ENCODE measurements at places on chromosomes 5 and 9. TPM values are rescaled to one million over a fixed set of nuclear protein-coding genes. Genes with fewer than 3 reads are reported as not detected.

- H3K4me3 ChIP-seq, result no peak overlapping the region
- H3K27me3 ChIP-seq, result no peaks in the 10 kb centered on the region
- H3K27ac ChIP-seq, result peak overlapping the region; percentile 14
- H3K4me1 ChIP-seq, result peaks cover 37% of the 10 kb centered on the region
- H3K36me3 ChIP-seq, result no peaks in the 10 kb centered on the region
These were observed 3.7 kb upstream of the EGR1 start for GRCh38 chr5:138461343-138462125.

DNA sequence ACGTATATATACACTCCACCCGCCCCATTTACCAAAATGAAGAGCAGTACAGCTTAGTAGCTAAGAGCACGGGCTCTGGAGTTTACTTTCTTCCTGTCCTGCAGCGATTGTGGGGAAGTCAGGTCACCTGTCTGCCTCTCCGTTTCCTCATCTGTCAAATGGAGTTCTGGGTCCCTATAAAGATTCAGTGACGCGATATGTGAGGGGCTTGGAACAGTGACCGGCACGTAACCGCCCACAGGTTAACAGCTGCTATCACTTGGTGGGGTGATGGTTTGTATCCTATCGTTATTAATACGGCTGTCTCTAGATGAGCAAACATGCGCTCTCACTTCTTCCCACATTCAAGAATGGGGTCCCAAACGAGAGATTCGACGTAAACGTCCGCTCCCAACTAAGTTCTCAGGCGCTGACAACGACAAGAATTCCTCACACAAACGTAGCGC, 426 bp downstream of the FAM114A2 start:
- peak; percentile 71 for DNase-seq
- H3K4me1 ChIP-seq, result peaks cover 51% of the 10 kb centered on the region
- H3K27ac ChIP-seq, result peak overlapping the region; percentile 78
- no peaks in the 10 kb centered on the region for H3K27me3 ChIP-seq
- H3K4me3 ChIP-seq, result peak overlapping the region; percentile 76

- no peak overlapping the region for H3K27ac ChIP-seq
- H3K4me1 ChIP-seq, result no peaks in the 10 kb centered on the region
- H3K36me3 ChIP-seq, result no peaks in the 10 kb centered on the region
- DNase-seq, result peak; percentile 23
These were observed 410.1 kb downstream of the DMRT2 start for GRCh38 chr9:1460143-1460769.

GRCh38 chr9:106432631-106433030, 430.3 kb upstream of the ZNF462 start:
- H3K27me3 ChIP-seq, result no peaks in the 10 kb centered on the region
- DNase-seq, result no peak
- H3K4me3 ChIP-seq, result no peak overlapping the region
- no peaks in the 10 kb centered on the region for H3K4me1 ChIP-seq
- H3K27ac ChIP-seq, result no peak overlapping the region
- no peaks in the 10 kb centered on the region for H3K36me3 ChIP-seq

DNA sequence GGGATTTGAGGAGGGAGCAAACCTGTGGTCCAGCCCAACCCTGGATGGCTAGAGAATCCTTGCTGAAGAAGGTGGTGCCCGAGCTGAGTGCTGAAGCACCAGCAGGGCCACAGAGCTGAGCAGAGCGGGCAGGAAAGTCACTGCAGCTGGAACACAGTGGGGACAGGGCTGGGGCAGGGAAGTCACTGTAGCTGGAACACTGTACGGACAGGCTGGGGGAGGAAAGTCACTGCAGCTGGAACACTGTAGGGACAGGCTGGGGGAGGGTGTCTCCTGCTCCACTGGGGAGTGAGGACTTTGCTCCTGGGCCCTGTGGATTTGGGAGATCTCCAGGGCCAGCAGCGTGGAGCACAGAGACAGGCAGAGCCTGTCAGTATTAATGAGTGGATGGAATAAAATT, 9.0 kb upstream of the SUSD3 start:
- H3K27me3 ChIP-seq, result no peaks in the 10 kb centered on the region
- H3K36me3 ChIP-seq, result no peaks in the 10 kb centered on the region
- no peak overlapping the region for H3K4me3 ChIP-seq

DNA sequence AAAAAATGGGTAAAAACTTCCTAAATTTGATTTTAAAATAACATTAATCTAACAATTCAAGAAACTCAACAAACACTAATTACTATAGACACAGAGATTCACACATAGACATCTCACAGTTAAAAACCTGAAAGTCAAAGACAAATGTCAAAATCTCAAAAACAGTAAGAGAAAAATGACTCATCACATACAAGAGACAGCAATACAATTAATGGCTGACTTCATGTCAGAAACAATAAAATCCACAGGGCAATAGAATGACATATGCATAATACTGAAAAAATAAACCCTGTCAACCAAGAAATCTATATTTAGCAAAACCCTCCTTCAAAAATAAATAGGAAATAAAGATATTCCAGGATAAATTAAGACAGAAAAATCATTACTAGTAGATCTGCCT, 200.4 kb downstream of the CEMIP2 start:
- no peaks in the 10 kb centered on the region for H3K4me1 ChIP-seq
- no peaks in the 10 kb centered on the region for H3K36me3 ChIP-seq
- no peaks in the 10 kb centered on the region for H3K27me3 ChIP-seq
- DNase-seq, result no peak

- no peak overlapping the region for H3K27ac ChIP-seq
- H3K27me3 ChIP-seq, result no peaks in the 10 kb centered on the region
- H3K4me3 ChIP-seq, result no peak overlapping the region
- H3K4me1 ChIP-seq, result no peaks in the 10 kb centered on the region
- H3K36me3 ChIP-seq, result no peaks in the 10 kb centered on the region
These were observed 251.7 kb upstream of the ACTBL2 start for GRCh38 chr5:57734296-57734695.

DNA sequence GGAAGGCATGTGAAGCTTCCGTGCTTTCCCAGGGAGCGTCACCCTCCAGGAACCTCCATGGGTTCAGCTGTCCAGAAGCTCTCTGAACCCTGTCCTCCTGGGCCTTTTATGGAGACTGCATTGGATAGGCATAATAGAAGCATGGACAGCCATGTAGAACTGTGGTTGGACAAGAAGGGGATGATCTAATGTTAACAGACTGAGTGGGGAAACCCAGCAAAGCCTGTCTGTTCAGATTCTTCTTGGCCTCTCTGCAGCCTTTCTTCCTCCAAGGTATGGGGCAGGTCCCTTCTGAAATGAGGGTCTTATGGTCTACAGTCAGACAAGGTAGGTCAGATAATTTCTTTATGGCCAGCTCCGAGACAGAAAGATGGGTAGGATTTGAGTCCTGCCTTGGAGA, 59.1 kb upstream of the CTNNA1 start:
- H3K36me3 ChIP-seq, result no peaks in the 10 kb centered on the region
- no peak overlapping the region for H3K4me3 ChIP-seq
- DNase-seq, result no peak
- no peaks in the 10 kb centered on the region for H3K27me3 ChIP-seq
- no peak overlapping the region for H3K27ac ChIP-seq

GRCh38 chr5:134568337-134568700, 42.8 kb downstream of the JADE2 start:
- no peaks in the 10 kb centered on the region for H3K27me3 ChIP-seq
- DNase-seq, result no peak
- no peak overlapping the region for H3K4me3 ChIP-seq
- H3K4me1 ChIP-seq, result peaks cover 41% of the 10 kb centered on the region

DNA sequence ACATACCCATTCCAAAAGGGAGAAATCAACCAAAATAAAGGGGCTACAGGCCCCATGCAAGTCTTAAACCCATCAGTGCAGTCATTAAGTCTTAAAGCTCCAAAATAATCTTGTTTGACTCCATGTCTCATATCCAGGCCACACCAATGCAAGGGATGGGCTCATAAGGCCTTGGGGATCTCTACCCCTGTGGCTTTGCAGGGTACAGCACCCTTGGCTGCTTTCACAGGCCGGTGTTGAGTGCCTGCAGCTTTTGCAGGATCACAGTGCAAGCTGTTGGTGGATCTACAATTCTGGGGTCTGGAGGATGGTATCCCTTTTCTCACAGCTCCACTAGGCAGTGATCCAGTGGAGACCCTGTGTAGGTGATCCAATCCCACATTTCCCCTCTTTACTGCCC, 5.0 kb upstream of the SPINK14 start:
- DNase-seq, result no peak
- no peaks in the 10 kb centered on the region for H3K4me1 ChIP-seq
- no peaks in the 10 kb centered on the region for H3K36me3 ChIP-seq
- H3K27ac ChIP-seq, result no peak overlapping the region
- no peak overlapping the region for H3K4me3 ChIP-seq
- H3K27me3 ChIP-seq, result no peaks in the 10 kb centered on the region

GRCh38 chr9:138075496-138075895, 197.9 kb downstream of the CACNA1B start:
- DNase-seq, result peak; percentile 22
- no peak overlapping the region for H3K4me3 ChIP-seq
- no peaks in the 10 kb centered on the region for H3K4me1 ChIP-seq
- no peak overlapping the region for H3K27ac ChIP-seq
- H3K36me3 ChIP-seq, result no peaks in the 10 kb centered on the region

- H3K27ac ChIP-seq, result peak overlapping the region; percentile 39
- peaks cover 38% of the 10 kb centered on the region for H3K36me3 ChIP-seq
- peaks cover 54% of the 10 kb centered on the region for H3K4me1 ChIP-seq
- no peaks in the 10 kb centered on the region for H3K27me3 ChIP-seq
These were observed 48.6 kb downstream of the RGS3 start for GRCh38 chr9:113511856-113512761.

DNA sequence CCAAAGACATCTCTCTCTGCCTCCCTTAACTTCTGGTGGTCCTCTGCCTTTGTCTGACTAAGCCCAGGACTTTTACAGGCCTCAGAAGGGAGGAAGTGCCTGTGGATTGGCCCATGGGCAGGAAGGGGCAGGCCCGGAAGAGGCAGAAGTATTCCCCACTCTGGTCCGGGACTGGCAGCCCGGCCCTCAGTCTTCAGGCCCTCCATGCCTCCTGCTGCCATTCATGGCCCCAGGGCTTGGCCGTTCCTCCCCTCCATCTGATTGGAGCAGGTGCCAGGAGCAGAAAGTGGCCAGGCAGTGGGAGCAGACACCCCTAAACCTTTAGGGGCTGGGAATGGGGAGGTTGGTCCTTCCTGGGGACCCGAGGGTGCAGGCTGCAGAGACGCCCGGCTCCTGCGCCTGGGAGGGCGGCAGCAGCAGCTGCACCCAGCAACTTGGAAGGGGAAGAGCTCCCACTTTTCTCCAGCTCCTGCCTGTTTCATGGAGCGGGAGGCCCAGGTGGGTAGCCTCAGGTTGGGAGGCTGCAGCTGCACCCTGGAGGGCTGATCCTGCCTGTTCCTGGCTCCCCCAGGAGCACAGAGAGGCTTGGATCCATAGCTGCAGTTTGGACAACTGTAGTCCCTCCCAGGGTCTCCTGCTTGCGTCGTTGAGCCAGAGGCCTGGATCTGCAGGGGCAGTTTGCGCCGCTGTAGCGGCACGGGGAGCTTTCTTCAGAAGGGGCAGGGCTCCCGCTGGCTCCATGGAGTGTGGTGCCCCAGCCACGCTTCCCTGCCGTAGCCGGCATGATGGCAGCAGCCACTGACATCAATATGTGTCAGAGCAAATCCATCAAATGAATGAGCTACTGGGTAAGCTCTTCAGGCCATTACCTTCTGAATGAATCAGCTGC, 661.5 kb upstream of the NUDT12 start:
- H3K4me3 ChIP-seq, result no peak overlapping the region
- no peak overlapping the region for H3K27ac ChIP-seq
- H3K4me1 ChIP-seq, result no peaks in the 10 kb centered on the region
- DNase-seq, result no peak
- H3K36me3 ChIP-seq, result no peaks in the 10 kb centered on the region
- H3K27me3 ChIP-seq, result no peaks in the 10 kb centered on the region

The MRPS30 gene
- 91.5 TPM for total RNA-seq

The CAMK4 gene
- 16.9 TPM for total RNA-seq

The ADAMTS19 gene
- not detected for total RNA-seq

The LCNL1 gene
- not detected for total RNA-seq

The GAPVD1 gene
- total RNA-seq, result 106 TPM

The ANKRD33B gene
- 6.4 TPM for total RNA-seq

The PCDHGA9 gene
- not detected for total RNA-seq

The OTP gene
- total RNA-seq, result not detected

The C9 gene
- total RNA-seq, result not detected

The NAA35 gene
- total RNA-seq, result 21.9 TPM

The NPDC1 gene
- total RNA-seq, result 276 TPM

The NR2F1 gene
- 0.87 TPM for total RNA-seq

The FOXD4L4 gene
- not detected for total RNA-seq

Data from stomach (tissue), 19 donors.